ENCODE measurements at places on chromosomes 2 and 18. TPM values are rescaled to one million over a fixed set of nuclear protein-coding genes. Genes with fewer than 3 reads are reported as not detected.
A peak's percentile ranks its signal among the peaks of the same experiment; 100 is the strongest.

The WIPF1 gene
- polyA plus RNA-seq = 43.9 TPM

The CXXC1 gene
- 30.3 TPM for polyA plus RNA-seq

The CFC1 gene
- polyA plus RNA-seq = not detected

The RTP5 gene
- polyA plus RNA-seq = not detected

The CBLN2 gene
- 0.73 TPM for polyA plus RNA-seq

The PFN4 gene
- polyA plus RNA-seq = 1.8 TPM

The RPIA gene
- polyA plus RNA-seq = 24.7 TPM

The SPATA3 gene
- not detected for polyA plus RNA-seq

The TMEM163 gene
- 2.6 TPM for polyA plus RNA-seq

The POMC gene
- 1.2 TPM for polyA plus RNA-seq

The AQP12A gene
- polyA plus RNA-seq = 0.70 TPM

The TDRD15 gene
- polyA plus RNA-seq = not detected

The CXCR2 gene
- 1.1 TPM for polyA plus RNA-seq

The REG3G gene
- polyA plus RNA-seq = not detected

The SGPP2 gene
- polyA plus RNA-seq = 1.2 TPM

- no peak for DNase-seq
These were observed 332.7 kb downstream of the LRRTM1 start for GRCh38 chr2:79971807-79972206.

GRCh38 chr2:239588451-239589269 lies 187.8 kb upstream of the HDAC4 start:
- no peak for DNase-seq

DNA sequence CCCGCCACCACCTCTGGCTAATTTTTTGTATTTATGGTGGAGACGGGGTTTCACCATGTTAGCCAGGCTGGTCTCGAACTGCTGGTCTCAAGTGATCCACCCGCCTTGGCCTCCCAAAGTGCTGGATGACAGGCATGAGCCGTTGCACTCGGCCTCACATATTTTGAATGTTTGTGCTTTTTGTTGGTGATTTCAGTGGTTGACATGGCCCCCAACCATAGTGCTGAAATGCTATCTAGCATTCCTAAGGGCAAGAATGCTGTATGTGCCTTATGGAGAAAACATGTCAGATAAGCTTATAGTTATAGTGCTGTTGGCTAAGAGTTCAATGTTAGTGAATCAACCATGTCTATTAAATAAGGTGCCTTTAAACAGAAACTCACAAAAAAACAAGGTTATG lies 8.9 kb downstream of the ZAP70 start:
- no peak for DNase-seq

GRCh38 chr2:54902763-54903162 lies 147.5 kb downstream of the RTN4 start:
- DNase-seq = no peak

GRCh38 chr18:25517881-25518715 lies 166.1 kb upstream of the ZNF521 start:
- DNase-seq = no peak

DNA sequence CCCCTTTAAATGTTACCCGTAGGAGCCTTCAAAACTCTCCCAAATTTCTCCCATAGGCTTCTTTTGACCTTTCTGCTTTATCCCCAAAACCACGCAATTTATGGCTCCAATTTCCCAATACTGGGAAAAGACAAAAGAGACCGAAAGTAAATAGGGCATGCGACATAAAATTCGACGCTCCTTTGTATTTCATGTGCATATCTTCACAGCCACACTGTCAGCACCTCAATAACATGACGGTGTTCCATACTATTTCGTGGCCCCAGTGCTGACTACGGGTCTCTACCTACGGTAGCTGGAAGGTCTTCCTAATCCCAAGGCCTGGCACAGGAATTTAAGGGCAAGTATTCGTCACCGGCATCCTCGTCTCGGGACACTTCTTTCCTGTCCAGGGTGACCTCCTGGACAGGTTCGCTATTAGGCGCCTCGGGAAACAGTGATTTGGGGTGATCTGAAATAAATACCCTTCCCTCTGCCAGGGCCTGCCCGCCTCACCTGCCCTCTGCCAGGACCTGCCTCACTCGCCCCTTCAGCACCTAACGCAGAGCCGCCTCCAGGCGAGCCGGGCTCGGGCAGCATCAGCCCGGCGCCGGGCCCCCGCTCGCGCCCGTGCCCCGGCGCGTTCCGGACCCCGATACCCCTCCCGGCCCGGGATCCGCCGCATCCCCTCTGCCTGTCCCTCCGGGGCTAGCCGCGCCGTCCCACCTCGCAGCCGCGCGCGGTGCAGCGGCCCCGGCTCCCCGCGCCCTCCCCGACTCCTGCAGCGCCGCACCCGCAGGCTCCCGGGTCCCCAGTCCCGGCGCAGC lies 680 bp downstream of the DTNB start:
- peak; percentile 24 for DNase-seq

GRCh38 chr2:32135409-32135808 lies 30.3 kb upstream of the SLC30A6 start:
- DNase-seq = no peak

DNA sequence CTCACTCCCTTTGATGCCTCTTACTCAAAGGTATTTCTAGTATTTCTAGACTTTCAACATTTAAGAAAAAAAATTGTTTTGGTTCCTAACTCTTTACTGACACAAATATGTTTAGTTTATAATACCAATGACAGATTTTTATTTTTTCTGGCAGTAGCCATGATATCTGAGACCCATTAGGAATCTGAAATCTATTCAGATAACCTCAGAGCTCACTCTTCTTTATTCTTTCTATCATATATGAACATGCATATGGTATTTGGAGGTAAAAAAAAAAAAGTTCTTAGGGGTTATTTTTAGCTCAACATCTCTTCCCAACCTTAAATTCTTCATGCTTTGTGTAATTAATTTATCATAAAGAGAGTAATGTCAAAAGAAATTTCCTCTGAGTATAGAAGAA lies 465.5 kb downstream of the CDH2 start:
- no peak for DNase-seq

DNA sequence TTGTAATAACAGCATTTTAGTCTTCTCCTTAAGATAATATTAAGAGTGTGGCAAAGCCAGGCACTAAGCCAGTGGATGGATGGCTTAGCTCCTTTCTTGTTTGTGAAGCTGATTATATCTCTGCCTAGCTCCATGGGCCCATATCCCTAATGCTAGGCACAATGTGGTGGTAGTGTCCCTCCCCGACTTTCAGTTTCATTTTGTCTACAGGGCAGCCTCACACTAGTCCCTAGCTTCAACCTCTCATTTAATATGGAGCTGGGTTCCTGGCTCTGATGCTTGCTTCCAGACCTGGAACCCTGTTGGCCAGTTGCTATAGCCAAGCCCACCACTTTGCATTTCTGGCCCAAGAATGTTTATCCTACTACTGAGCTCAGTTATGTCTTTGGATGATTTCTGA lies 437.0 kb upstream of the MEIS1 start:
- DNase-seq = no peak

DNA sequence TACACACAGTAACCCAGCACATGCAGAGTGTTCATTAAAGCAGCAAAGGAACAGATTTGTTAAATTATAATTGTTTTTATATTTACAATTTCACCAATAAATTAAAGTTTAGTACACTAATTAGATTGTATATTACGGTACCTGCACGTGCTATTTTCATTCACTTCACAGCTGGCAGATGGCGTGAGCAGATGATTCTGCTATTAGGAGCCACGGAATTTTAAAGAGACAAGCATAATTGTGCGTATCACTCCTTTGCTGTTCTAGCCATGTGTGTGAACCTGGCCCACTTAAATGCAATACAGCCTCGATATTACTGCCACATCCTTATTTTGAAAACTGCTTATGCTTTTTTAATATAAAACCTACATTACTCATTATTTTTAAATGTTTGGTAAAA lies 332.8 kb upstream of the SOX11 start:
- no peak for DNase-seq

DNA sequence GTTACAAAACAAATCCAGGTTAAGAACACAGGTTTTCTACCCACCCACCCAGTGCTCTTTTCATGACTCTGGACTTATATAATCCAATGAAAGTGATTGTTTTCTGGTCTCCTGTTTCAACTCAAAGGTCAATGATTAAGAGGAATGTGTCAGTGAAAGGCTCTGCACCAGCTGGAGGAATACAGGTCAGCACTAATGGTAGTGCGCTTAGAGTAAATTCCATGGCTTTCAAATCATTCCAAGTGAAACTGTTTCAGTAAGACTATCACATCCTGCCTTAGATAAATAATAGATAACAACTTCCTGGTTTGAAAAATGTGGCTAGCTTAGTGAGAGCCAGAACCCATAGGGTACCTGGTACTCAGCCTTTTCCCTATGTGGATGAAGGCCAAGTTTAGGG lies 47.8 kb downstream of the SLC9A4 start:
- no peak for DNase-seq

- DNase-seq = no peak
These were observed 73.6 kb upstream of the NCK2 start for GRCh38 chr2:105671156-105671555.

- no peak for DNase-seq
These were observed 21.1 kb upstream of the PLEK start for GRCh38 chr2:68344031-68344430.

DNA sequence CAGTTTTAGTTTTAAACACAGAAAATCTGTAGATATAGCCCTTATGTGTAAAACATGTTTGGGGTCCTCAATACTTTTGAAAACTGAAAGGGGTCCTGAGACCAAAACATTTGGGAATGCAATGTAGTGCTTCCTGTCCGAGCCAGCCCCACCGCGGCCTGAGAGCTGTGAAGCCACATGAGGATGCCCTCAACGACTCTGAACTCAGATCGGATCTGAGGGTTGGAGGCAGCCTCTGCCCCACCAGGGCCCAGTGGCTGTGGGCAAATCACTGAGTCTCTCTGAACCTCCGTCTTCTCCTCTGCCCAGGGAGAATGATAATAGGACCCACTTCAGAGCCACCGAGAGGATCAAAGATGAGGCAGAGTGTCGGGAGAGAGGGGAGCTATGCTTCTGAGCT lies 33.4 kb upstream of the HPCAL1 start:
- no peak for DNase-seq

- peak; percentile 79 for DNase-seq
These were observed 37.4 kb downstream of the ACTR2 start for GRCh38 chr2:65264821-65265670.

DNA sequence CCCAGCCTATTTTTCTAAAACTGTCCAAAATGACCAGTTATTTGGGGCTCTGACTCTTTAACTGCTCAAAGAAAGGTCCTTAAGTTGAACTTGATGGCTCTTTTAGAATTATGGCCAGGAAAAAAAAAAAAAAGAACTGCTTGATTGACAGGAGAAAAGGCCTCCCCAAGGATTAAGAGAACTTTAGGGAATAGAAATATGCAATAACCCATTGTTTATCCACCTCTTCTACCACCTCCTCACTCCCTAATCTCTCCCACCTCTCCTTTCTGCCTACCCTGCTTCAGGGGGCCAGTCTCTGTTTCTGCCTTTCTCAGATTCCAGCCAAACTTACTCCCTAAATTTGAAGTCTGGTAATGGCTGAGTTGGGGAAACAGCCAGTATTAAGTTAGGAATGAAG lies 5.7 kb upstream of the STRN start:
- no peak for DNase-seq

DNA sequence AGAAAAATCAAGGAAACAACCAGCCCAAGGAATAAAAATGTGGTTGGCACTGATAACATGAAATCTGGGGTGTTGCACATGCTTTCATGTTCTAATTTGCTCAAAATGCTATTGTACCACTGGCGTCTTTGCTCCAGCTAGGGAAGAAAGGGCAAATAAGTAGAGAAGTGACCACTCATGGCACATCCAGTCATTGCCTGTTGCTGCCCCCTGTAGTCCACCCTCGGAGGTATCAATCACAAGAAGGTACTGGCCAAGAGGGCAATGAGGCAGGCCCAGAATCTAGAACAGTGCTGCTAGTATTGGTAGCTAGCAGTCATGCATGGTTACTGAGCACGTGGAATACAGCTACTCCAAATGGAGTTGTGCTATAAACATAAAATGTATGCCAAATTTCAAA lies 213.4 kb downstream of the CDCA7 start:
- no peak for DNase-seq

GRCh38 chr2:33839791-33840190 lies 240.7 kb upstream of the FAM98A start:
- no peak for DNase-seq

DNA sequence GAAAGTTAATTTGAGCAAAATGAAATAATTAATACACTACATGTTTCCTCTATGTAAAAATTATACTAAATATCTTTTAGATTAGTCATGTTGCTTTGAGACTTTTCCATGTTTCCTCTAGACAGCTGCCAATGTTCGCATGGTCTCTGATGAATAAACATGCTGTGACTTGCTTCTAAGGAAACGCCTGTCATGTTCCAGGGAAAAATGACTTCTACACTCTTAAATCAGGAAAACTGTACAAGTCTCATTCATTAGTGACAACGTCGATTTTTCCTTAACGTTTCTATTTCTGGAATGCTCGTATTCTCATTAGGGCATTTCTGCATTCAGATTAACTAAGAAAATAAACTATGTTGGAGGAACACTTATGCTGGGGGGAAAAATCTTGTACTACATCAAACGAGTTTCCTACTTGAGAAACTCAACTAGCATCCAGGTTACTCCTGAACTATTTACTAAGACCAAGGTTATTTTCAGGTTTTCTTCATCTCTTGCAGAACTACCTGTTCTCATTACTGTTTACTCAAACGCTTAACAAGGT lies 1.6 kb downstream of the COBLL1 start:
- DNase-seq = peak; percentile 53

GRCh38 chr2:238873841-238874240 lies 26.0 kb downstream of the TWIST2 start:
- no peak for DNase-seq

- no peak for DNase-seq
These were observed 135.1 kb downstream of the NCOA1 start for GRCh38 chr2:24626131-24626530.

- no peak for DNase-seq
These were observed 163.2 kb downstream of the KCNE4 start for GRCh38 chr2:223215254-223215516.

DNA sequence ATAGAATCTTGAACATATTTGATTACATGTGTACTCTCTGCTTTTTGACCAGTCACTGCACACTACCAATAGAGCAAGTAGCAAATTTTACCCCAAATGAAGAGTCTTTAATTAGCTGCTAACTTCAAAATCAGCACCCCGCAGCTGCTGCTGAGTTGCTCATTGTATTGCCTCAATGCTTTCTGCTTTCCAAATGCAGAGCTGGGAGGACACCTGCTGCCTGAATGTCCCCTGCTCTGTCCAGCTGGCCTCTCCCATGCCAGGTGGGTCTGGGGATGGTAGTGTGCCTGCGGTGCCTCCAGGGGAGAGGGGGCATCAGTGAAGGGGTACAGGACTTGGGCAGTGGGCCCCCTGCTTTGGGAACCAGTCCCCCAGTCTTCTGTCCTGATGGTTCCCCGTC lies 184.8 kb downstream of the PRKCE start:
- DNase-seq = no peak

DNA sequence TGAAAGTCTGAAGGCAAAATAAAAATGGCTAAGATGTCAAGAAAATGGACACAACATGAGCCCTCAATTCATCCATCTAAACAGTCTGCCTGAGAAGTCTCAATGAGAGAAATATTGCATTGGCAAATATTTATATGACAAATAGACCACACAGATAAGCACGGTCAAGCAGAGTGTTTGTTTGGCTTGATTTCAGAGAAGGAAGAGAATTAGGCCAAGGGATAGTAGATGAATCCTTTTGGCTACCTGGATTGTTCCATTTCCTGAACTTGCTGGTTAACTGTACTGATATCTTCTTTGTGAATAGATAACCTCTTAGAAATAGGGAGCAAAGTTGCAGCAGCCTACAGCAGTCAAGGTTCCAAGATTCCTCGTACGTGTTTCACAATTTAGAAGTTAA lies 129.6 kb downstream of the RBMS1 start:
- no peak for DNase-seq

GRCh38 chr2:15492773-15493325 lies 68.3 kb downstream of the NBAS start:
- no peak for DNase-seq
